Renal cortical epithelial cell (primary cell): ENCODE measurements at places on chromosomes 2 and 18.

- no peak for DNase-seq
These were observed 3.9 kb downstream of the NCK2 start for GRCh38 chr2:105748566-105748965.

DNA sequence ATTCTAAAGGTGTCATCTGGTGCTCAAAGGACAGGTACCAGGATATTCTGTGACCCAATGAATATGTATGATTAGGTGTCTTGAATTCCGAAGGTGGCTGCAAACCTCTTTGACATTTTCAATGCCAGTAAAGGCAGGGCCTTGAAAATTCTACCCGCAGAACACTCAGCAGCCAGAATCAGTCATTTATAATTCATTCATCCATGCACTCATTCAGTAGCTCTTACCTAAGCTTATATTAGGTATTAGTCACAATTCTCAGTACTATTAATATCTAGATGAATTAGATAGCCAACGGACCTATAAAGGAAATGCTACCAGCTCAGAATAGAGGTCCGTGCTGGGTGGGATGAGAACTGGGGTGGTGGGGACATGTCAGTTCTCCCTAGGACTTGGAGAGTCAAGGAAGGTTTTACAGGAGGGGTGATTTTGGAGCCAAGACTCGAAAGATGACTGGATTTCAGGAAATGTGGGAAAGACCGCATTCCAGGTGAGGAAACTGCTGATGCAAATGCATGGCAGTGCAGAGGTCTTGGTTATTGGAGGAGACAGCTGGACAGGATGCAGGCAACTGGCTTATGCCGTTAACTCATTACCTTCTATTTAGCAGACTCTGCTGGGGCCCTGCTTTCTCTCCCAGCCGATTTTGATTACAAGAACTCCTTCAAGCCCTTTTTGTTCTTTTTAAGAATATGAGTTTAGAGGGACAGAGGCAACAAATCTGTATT is 7.2 kb downstream of the TRIB2 start:
- DNase-seq = peak; percentile 56

DNA sequence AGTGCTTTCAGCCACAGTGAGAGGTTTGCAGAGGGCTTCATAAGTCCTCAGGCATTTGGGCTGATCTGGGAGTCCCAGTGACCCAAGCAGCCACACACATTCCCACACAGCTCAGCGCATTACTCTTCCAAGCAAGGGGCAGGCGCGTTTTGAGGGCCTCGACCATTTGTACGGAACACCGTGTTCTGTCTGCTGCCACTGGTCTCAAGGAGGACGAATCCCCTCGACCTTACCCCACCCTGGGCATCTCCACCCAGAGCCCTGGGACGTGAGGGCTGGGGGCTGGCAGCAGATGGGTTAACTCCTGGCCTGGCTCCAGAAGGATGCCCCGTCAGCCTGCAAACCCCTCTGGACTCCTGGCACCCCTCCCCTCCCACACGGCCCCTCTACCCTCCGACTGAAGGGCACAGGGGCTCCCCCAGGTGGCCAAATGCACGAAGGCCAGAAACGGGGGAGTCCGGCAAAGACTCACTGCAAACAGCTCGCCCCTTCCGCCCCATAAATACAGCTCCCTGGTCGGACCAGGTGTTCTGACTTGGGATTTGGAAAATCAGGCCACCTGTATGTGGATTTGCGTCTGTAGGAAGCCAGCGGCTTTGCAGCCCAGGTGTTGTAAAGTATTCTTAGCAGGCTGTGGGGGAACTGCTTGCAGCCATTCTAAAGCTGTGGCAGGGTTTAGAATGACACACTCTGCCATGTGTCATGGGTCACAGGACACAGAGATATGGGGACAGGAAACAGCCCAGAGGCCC is 33.6 kb upstream of the PTMA start:
- peak; percentile 26 for DNase-seq

DNA sequence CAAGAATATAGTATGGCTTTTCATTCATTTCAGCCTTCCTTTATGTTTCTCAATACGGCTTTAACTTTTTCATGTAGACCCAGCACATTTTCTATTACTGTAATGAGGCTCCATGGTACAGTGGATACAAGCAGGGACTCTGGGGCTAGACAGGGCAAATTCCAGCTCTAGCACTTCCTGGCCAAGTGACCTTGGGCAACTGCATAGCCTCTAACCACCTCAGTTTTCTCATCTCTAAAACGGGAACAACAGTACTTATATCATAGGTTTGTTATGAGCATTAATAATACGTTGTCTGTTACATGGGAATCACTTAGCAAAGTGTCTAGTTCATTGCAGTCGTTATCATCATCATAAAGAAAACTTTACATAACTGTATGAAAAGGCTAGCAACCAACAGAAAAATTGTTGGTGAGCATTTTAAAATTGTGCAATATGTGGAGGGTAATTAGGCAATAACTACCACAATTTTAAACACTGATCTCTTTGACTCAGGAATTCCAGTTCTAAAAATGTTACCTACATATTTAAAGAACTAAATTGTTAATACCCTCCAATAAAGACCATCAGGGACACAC is 13.7 kb upstream of the RMDN2 start:
- DNase-seq = no peak

DNA sequence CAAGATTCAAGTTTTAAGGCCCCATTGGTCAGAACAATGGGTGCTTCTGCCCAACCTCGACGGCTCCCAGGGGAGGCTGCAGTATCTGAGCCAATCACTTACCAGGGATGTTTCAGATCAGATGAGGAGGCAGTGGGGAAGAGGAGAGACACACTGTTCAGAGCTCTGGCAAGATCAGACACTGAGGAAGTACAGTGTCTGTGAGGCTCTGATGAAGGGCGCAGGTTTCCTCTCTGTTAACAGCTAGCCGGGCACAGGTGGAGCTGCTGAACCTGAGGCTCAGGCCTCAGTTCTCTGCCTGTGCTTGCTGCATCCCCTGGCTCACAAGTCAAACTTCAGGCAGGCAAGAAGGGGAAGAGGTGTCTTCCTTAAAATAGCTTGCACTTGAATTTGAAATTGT is 69.7 kb downstream of the TPO start:
- no peak for DNase-seq

DNA sequence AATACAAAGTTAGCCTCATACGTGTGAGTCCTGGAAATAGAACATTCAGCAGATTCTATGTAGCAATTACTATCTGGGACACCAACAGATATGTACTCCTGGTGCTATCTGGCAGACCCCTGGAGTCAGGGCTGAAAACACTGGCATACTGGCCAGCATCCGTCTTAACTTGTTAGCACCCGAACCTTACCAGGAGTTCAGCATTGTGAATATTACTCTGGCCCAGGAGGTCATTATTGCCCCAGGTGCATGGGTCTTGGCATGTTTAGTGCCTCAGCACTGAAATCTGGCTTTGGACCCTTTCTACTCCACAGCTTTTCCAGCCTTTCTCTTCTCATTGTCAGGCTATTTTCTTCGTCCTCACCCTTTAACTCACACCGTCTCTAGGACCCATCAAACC is 11.9 kb upstream of the NDUFV2 start:
- no peak for DNase-seq

- DNase-seq = no peak
These were observed 300.1 kb upstream of the TRIB2 start for GRCh38 chr2:12416600-12416999.

DNA sequence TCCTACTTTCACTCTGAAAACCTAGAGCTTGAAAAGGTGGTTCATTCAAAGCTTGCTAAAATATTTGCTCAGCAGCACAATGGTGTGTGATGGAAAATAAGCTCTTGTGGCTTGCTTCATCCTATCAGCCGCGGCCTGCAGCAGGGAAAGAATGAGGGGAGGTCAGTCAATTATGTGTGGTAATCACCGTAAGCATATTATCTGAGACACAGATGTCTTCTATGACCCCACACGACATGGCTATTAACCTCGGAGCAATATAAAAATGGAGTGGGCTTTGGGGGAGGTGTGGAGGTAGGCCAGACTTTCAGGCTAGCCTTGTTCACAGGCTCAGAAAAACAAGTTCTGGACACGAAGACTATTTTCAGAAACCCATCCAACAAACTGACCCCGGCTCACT is 98.4 kb upstream of the SIX3 start:
- DNase-seq = no peak

DNA sequence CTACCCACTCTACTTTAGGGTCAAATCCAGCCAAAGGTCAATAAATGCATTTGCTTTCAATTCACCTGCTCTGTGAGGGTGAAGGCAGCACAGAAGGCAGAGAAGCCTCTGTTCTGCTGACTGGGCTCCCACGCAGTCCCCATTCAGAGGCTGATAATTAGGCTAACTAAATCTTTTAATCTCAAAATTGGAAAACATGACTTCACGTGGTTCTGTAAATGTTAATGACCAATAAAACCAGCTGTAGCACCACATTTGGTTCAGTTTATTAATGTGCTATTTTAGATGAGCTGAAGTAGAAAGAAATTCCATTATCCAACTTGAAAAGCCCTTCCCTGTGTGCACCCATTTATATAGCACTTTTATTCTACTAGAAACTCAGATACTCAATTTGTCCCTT is 310.6 kb downstream of the C1D start:
- no peak for DNase-seq

- DNase-seq = peak; percentile 79
These were observed 68.0 kb downstream of the ZFP36L2 start for GRCh38 chr2:43158259-43158880.

DNA sequence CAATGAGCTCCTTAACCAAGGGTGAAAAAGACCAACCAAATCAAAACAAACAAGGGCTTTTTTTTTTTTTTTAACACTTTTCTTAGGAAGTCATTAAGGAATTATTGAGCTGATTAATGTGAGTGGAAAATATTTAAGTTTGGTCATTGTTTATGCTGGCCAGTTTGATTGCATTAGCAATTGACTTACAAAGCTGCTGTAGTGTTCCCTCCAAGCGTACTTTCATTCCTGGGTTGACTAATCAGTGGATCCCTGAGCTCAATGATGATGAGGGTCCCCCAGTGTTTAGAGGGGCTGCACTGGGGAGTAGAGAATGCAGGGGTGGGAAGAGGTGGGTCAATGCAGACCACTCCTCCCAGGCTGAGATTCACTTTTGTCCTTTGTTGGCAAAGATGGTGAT is 119.3 kb downstream of the PRKCE start:
- peak; percentile 5 for DNase-seq

GRCh38 chr2:176595986-176596385 is 326.7 kb downstream of the MTX2 start:
- DNase-seq = no peak

- DNase-seq = no peak
These were observed 42.5 kb downstream of the RNF144A start for GRCh38 chr2:6959751-6960150.

GRCh38 chr2:145221032-145221431 is 701.1 kb upstream of the ZEB2 start:
- no peak for DNase-seq

- no peak for DNase-seq
These were observed 55.9 kb downstream of the SMAD7 start for GRCh38 chr18:48894799-48895346.

DNA sequence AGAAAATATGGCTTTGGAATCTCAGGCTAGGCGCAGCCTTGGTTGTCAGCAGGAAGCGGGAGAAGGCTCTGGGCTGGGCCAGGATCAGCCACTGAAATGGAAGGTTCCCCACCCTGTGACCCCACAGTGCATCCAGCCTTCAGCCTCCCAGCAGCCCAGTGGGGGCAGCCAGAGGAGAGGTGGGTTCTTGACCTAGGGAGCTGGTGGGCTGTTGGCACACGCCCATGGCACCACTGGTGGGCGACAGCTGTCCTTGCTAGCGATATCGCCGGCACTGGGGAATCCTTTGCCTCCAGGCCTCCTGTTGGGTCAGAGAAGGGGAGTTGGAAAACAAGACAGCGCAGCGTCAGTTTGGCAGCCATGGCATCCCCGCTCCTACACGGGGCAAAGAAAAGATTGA is 92.4 kb downstream of the KLHL29 start:
- DNase-seq = no peak

- DNase-seq = peak; percentile 54
These were observed at the start of gene WDFY1 for GRCh38 chr2:223944703-223945531. Gene WDFY1, minus strand, starts transcription at chr2:223945335. Its CDS starts 51 bp downstream, at chr2:223945284.

DNA sequence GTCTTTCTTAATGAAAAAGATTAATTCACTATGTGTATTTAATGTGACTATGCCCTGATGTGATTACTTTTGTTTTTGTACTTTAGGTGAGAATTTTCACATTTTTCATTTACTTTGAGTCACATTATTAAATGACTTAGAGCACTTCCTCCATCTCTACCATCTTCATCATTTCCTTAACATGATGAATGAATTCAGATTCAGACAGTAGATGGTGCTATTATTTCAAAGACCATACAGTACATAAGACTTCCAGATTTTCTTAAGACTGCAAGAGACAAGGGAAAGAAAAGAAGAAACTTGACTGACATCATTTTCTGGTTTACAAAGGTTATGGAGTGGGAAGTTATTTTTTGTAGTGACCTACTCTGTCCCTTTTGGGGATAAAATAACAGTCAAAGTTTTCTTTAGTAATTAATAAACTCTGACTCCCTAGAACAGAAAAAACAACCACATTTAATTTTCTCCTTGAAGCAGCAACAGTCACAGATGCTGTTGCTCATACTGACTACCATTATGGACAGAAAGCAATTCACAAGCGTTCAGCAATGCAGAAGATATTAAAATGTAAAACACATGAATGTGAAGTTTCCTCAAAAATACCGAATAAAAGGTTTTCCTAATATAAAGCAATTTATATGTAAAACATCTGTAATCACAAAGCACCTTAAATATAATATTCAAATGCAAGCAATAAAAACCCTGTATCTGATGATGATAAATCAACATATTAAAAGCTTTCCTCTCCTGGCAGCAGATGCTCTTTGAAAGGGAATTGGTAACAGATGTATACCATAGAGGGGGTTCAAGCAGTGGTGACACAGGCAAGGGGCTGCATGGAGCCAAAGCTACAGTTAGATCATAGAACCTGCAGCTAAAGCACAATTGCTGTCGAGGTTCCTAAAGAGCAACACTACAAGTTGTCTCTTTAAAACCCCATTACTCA is 1010.9 kb upstream of the NXPH2 start:
- peak; percentile 69 for DNase-seq
